ENCODE measurements at places on chromosomes 7 and 10. TPM values are rescaled to one million over a fixed set of nuclear protein-coding genes. Genes with fewer than 3 reads are reported as not detected.

Gene IFIT2
- 0.85 TPM for total RNA-seq

Gene ZP3
- total RNA-seq, result 1.1 TPM

Gene TAC1
- not detected for total RNA-seq

Gene OR2A42
- not detected for total RNA-seq

Gene DDIT4
- total RNA-seq, result 394 TPM

Gene GARIN1A
- total RNA-seq, result 0.53 TPM

Gene EPO
- total RNA-seq, result not detected

Gene CYP26C1
- not detected for total RNA-seq

Gene TRIM50
- not detected for total RNA-seq

Gene HOXA6
- 15.3 TPM for total RNA-seq

Gene LIPF
- 7.1 TPM for total RNA-seq

DNA sequence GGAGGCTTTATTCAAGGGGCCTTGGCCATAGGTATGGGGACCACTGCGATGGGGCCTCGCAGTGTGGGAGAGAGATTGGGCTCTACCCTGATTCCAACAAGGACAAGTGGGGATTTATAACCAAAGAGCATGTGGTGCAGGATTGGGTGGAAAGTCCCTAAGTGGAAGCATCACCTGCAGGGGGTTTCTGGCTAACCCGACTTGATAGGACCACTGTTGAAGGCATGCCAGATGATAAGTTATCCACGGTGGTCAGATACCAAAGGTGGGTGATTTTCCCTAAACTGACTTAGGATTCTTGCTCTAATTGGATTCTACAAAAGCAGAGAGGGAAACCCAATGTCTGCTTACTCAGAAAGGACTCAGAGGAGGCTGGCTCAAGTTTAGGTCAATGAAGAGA is 429.6 kb upstream of the LRGUK start:
- DNase-seq, result no peak

DNA sequence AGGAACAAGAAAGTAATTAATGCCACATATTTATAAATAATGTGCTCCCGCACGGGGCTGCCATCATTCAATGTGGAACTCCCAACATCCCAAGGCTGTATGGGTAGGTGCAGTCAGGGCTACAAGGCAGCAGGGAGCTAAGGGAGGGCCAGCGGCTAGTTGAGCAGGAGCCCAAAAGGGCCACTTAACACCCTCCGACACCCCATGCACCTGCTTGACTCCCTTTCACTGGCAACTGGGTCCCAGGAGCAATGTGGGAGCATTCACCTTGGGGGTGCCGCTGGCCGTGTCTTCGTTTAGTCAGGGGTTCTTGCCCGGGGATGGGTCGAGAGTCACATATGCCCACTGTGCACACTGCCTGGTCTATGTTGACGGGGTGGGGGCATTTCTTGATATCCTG is 27.9 kb downstream of the SCART1 start:
- no peak for DNase-seq

DNA sequence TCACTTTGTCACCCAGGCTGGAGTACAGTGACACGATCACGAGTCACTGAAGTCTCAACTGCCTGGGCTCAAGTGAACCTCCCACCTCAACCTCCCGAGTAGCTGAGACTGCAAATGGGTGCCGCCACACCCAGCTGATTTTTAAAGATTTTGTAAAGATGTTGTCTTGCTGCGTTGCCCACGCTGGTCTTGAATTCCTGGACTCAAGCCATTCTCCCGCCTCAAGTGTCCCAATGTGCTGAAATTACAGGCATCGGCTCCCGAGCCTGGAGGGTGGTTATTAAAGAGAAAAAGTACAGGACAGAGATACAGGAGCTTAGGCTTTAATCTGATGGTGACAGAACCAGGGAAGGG is 55.1 kb downstream of the KCTD7 start:
- no peak for DNase-seq

GRCh38 chr7:10571759-10572158 is 401.9 kb upstream of the PHF14 start:
- no peak for DNase-seq

GRCh38 chr7:147276783-147277370 is 1160.3 kb downstream of the CNTNAP2 start:
- DNase-seq, result no peak

- no peak for DNase-seq
Measured at GRCh38 chr7:127702938-127703337, 50.9 kb downstream of the SND1 start.

- no peak for DNase-seq
Measured at GRCh38 chr7:97337849-97338248, 220.4 kb downstream of the SDHAF3 start.

DNA sequence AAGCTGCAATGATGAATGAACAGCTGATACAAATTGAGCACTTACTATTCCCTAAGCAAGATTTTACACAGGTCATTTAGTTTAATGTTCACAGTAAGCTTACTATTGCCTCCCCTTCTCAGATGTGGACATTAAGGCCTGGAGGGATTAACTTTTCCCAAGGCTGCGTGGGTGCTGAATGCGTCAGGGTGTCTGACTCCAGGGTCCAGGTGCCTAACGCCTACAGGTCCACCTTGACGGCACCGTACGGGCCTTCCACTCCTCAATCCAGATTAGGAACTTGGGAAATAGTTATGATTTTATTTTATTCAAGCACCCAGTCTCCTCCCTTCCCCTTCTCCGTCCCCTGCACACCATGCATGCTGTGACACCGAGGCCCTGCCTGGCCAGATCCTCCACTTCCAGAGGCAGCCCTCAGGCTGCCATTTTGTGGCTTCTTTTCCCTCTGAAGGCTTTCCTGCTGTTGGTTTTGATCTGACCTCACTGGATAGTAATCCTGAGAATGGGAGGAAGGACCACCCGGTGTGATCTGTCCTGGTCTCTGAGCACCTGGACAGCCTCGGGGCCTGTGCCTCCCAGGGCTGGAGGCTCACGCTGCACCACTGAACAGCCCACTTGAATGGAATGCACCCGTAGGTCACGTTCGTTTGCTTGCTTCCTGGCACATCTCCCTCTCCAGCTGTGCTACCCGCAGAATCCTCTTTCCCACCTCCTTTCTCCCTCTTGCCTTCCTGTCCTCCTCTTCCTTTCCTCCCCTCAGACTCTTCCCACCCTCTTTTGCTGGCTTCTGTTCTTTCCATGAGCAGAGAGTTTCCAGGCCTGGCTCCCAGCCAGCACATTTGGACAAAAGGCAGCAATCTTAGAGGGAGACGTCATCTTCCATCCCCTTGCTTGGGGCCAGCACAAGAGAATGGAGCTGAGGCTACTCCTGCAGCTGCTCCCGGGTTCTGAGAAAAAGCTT is 14.4 kb downstream of the DENND2A start:
- peak; percentile 38 for DNase-seq

- no peak for DNase-seq
Measured at GRCh38 chr7:144653449-144653848, 182.4 kb downstream of the TPK1 start.

DNA sequence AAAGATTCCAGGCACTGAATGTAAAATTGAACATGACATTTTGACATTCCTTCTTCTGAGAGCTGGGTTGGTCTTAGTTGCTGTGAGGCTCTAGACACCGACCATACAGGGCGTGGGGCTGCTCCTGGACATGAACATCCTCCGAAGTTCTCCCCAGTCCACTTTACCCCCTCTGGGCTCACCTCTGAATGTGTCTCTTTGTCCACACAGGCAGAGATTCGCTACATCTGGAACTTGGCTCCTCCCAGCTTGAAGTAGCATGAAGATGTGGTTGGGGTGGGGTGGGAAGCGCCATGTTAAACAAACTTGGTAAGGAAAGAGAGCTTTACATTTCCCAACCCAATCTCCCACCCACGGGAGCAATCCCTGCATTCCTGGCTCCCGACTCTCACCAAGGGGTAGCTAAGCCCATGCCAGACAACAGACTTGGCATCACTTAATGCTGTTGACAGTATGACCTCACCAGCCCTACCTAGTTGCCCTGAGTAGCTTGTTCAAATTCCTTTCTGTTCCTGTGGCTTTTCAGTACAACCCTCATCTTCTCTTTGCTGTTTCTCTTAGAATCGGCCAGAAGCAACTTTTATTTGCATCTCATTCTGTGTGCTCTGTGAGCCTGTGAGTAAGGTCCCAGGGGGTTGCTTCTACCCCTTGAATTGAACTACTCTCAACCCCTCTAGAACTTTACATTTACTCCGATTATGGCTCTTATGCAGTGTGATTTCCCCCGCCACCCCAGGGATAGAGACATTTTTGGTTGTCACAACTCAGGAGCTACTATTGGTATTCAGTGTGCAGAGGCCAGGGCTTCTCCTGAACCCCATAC is 211.4 kb downstream of the SEC23IP start:
- no peak for DNase-seq

DNA sequence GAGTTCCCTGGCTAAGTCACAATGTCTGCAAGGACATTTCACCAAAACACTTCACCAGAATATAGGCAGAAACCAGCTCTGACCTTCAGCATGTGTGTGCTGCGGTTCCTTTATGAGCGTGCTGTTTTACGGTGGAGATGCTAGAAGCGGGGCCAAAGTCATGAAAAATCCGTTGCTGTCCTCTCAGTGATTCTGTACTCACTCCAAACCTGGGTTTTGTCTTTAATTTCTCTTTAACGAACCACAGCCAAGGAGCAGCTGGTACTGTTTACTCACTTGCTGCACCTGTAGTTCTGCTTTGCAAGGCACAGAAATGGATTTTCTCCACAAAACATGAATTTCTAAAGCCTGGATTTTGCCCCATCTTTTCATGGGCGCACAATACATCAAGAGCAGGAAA is 639.9 kb downstream of the PHTF2 start:
- no peak for DNase-seq

DNA sequence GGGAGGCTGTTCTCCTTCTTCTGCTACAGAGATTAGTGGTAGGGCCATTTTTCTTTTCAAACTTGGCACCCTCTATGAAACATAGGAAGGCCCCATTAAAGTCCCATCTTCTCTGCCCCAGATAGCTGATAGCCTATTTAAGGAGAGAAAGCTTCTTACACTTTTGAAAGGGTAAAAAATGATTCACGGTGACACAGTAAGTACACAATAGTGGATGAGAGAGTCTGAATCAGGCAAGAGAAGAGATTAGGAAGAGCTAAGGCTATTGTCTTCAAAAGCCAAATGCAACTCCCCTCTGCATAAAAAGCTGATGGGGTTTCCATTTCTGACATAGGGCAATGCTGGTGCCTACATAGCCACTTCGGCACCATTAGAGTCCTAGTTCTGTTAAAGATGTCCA is 3.6 kb downstream of the INA start:
- no peak for DNase-seq

- DNase-seq, result no peak
Measured at GRCh38 chr7:137628216-137628615, 218.6 kb downstream of the DGKI start.

- no peak for DNase-seq
Measured at GRCh38 chr10:120422457-120422856, 34.6 kb upstream of the PLPP4 start.

GRCh38 chr7:131607291-131608115 is 51.1 kb upstream of the PODXL start:
- DNase-seq, result no peak

DNA sequence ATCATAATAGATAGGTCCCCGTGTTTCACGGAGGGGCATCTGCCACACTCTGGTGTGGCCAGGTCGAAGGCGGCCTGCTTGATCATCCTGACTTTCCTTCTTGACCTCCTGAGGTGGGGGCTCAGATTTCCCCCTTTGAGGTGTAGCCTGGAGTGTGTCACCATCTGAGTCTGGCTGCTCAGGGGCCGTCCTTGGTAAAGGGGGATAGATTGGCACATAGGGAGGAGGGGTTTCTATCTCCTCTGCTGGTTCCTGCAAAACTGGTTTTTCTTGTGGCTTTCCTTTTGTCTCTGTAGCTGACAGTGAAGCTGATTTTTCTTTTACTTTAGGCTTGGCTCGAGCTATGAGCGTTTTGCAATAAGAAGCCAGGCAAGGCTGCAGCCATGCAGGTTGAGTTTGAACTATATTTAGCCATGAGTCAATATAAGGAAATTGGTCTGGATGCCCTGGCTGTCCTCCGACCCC is 7.1 kb upstream of the ZNF117 start:
- DNase-seq, result no peak

GRCh38 chr10:124232686-124233545 is 139.5 kb upstream of the CHST15 start:
- DNase-seq, result no peak

- DNase-seq, result no peak
Measured at GRCh38 chr10:95350830-95351228, 60.0 kb upstream of the PDLIM1 start.

DNA sequence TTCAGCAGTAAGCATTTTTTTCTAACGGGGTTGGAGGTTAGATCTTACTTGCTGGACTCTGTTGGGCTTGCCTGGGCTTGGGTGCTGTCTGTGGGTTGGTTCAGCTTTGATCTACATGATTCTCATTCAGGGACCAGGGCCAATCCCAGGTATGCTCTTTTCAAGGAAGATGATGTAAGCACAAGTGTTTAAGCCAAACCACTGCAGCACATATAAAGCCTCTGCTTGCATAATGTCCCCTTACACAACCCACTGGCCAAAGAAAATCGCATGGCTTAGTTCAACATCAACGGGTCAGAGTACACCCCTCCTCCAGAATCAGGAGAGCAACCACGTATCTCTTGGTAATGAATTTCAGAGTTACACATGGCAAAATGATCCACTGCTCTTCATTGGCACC is 83.9 kb downstream of the DNAJB9 start:
- DNase-seq, result no peak

DNA sequence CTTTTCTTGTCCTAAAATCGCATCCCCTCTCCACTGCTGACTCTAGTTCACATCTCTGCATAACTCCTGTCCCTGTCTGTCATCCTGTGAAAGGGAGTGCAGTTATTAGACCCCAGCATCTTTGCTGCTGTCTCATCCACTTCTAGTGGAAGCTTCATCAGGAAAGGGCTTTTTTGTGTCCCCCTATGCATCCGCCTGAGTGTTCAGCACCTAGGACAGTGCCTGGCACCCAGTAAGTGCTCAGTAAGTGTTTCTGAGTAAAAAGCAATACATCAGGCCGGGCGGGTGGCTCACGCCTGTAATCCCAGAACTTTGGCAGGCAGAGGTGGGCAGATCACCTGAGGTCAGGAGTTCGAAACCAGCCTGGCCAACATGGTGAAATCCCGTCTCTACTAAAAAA is 211.8 kb upstream of the FOXK1 start:
- no peak for DNase-seq

GRCh38 chr7:75652788-75653187 is 86.0 kb downstream of the HIP1 start:
- no peak for DNase-seq

DNA sequence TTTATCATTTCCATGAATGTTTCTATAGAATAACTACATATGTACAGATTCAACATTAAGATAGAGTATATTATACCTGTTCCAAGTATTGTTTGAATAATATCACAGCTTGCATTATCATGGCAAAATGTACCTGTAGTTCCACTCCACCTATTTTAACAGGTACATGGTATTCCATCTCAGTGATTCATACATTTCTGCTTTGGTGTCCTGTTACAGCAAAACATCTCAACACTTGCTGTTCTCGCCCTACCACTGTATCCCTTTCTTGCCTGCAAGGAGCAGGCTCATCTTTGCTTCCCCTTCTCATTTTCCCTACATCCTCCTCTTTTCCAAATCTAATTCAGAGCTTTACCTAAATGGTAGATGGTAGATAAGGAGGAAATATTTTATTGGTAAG is 27.1 kb upstream of the SGCE start:
- DNase-seq, result no peak

GRCh38 chr7:141238596-141239243 is 164.9 kb downstream of the TMEM178B start:
- DNase-seq, result no peak

GRCh38 chr7:81645435-81645834 is 124.4 kb downstream of the HGF start:
- no peak for DNase-seq

- no peak for DNase-seq
Measured at GRCh38 chr7:72403458-72404076, 8.6 kb downstream of the CALN1 start.

Measured in ascending aorta (tissue), 2 donors.